ENCODE measurements at places on chromosomes 6 and 20.

DNA sequence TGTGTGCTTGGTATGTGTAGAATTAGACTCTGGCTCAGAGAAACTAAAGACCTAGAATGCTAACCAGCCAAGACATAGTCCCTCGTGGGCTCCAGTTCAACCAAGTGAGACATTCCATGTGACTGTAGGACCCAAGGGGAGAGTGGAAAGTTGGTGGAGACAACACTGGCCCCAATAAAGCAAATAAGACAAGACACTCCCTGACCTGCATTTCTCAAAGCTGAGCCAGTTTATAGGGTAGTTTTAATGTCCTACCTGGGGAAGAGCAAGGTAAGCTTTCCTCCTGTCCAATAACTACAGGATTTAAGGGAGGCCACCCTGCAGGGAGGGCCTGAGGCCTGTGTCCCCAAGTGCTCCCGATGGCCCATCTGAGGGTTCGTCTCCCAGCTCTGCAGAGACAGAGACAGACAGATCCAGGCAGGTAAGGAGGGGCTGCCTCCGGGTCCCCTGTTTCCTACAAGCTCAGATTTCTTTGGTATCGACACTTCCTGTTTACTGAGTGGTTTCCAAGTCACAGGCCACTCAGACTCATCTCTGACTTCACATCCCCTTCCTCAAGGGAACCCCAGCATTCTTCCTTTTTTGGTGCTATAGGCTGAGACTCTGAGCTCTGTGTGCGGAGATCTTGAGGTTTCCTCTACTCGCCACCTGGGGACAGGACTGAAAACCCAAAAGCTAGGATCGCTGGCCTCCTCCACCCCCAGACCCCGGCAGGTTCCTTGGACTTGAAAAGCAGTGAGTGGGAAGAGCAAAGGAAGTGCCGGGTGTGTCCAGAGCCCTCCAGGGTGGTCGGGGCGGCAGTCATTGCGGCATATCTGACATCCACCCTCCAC, 92.4 kb downstream of the PRND start:
- no peak for DNase-seq

DNA sequence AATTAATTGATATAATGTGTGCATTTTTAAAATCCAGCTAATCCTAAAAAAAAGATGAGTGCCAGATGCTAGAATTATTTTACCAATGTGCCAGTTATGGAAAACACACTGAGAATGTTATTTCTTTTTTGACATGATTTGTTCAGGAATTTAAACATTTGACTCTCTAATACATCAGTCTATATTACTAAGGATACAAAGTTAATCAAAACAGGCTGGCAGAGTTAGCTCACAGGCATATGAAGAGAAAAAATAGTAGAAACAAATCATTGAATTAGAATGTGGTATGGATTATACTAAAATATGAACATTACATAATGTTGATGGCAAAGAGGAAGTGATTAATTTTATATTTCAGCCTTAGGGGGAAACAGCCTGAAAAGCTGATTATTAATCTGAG, 368.3 kb upstream of the GJE1 start:
- DNase-seq = no peak

DNA sequence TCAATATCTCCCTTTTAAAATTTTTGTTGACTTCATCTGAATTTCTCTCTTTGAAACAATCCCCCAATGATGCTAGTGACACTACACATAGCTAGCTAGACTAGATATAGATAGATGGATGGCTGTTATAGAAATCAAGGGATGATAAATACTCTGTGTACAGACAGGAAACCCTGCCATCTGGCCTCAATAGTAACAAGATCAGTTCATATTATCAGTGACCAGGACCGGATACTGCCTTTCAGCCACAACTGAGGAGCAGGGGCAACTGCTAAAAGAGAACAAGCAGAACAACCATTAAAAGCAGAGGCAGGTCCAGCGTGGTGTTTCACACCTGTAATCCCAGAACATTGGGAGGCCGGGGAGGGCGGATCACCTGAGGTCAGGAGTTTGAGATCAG, 118.3 kb upstream of the FAM184A start:
- DNase-seq = no peak

- no peak for DNase-seq
Measured at GRCh38 chr6:25834950-25835349, 3.1 kb upstream of the SLC17A1 start.

DNA sequence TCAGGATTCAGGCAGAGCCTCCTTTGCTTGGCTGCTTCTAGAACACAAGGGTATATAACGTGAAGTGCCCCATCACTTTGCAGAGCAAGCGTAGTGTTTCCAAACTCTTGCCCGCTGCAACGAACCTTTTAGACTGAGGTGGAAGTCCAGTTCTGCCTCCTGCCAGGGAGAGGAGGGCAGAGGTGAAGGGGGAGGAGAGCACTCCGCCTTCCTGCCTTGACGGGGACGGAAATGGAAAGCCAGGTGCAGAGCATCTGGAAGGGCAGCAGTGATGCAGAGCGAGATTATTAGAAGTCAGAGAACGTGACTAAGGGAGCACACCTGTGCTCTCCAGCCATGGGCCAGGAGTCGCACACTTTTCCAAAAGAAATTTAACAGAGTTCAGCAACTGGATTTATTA, 63.4 kb downstream of the RREB1 start:
- DNase-seq = no peak

DNA sequence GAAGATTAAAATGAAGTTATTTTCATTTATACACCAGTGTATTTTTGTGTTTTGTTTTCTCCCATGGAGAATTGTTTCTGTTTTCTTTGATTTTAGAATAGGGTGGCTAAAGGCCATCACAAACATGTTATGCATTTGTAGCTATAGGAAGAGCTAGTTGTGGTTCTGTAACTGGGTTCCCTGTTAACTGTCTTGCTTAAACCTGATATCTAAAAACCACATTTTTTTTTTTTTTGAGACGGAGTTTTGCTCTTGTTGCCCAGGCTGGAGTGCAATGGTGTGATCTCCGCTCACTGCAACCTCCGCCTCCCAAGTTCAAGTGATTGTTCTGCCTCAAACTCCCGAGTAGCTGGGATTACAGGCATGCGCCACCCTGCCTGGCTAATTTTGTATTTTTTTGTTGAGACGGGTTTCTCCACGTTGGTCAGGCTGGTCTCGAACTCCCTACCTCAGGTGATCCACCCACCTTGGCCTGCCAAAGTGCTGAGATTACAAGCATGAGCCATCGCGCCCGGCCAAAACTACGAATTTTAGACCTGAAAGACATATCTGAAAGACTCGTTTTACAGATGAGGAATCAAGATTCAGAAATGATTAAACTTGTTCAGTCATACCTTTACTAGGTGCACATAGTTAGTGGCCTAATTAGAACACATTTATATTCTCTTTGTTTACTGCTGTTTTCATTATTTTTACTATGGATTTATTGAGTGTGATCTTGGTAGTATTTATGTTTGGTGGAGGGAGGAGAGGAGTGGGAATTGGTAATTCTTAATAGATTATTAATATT, 18.0 kb downstream of the SCAF8 start:
- no peak for DNase-seq

GRCh38 chr20:13432126-13432525, 206.6 kb downstream of the TASP1 start:
- no peak for DNase-seq
